Large intestine (tissue), 12 donors: ENCODE measurements at places on chromosomes 11 and 22.

DNA sequence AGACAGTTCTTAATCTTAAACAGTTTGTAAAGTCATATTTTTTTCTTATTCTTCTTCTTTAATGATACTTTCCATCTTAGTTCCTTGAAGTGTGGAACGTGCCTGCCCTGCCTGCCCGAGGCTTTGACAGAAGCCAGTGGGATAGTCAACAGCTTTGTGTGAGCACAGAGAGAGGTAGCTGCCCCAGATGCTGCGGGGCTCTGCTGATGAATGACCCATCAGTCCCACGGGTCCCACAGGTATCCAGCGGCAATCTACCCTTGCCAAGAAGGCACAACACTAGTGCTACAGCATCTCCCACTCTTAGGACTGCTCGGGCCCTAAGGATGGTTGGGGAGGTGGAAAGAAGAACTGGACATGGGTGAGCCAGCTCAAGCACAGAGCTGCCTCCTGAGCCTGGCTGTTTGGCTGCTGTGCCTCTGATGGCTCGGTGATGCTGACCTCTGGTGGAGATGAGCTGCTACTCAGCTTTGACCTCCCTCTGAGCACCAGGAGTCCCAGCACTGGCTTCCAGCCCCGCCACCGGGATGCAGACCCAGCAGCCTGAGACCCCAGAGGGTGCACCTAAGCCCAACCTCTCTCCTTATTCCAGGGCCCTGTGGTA, 11.8 kb upstream of the APLNR start:
- peak; percentile 35 for DNase-seq

- DNase-seq: no peak
These were observed 144.5 kb downstream of the SPON1 start for GRCh38 chr11:14107050-14107430.

DNA sequence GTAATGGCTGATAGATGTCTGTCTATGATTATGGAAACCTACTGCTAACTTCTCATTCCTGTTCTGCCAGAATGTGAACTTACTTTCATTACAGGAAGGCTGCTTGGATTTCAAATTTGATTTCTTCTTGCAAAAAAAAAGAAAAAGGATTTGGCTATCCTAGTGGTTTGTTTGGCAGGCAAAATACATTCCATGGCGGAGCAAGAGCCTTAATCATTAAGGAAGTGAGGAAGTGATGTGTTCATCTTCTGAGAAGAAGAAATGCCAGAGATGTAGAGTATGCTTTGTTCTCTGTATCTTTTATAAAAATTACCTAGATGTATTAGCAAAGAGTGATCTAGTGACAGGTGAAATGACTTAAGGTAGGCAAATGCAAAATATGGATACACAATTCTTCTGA, 356.3 kb downstream of the SOX6 start:
- DNase-seq: no peak

- DNase-seq: no peak
These were observed 112.1 kb upstream of the BDNF start for GRCh38 chr11:27812341-27812740.

- DNase-seq: no peak
These were observed 434 bp downstream of the XPNPEP3 start for GRCh38 chr22:40857309-40857855.

DNA sequence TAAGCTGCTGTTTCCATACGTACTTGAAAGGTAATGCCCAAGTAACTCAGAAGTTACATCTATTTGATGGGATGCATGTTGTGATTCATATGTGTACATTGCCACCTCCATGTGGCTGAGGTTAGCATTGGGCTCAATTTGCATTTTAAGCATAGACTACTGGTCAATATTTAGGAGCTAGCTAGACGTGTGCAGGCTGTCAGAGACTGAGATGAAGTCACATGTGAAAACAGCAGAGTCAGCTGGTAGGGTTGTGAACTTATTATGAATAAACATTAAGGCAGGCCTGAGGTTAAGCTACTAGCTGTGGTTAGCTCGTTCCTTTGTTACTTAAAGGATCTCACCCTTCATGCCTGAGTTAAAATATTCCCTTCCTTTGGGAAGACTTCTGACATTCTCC, 114.5 kb upstream of the MTNR1B start:
- DNase-seq: no peak

DNA sequence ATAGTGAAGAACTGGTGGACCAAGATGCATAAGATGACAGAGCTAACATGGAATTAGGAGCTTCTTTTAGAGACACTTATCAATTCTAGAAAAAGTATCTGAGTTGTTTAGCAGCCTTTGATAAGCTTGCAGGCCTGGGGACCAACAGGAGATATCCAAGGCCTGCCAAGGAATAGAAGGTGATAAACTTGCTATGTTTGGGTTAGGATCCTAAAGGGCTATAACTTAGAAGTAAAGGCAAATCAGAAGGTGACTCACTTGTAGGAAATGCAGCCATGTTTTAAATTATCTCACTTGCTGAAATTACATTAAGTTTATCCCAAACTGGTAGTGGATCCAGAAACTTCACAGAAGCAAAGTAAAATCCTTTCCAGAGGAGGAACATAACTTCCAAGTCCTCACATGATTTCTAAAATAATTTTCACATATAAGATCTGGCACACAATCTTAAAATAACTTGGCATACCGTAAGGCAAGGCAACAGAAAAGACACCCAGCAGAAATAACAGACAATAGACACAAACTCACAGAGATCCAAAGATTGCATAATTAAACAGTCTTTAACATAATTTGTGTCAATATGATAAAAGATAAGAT, 69.6 kb upstream of the TEAD1 start:
- no peak for DNase-seq

- DNase-seq: no peak
These were observed 102.4 kb upstream of the SERPIND1 start for GRCh38 chr22:20671409-20672081.

DNA sequence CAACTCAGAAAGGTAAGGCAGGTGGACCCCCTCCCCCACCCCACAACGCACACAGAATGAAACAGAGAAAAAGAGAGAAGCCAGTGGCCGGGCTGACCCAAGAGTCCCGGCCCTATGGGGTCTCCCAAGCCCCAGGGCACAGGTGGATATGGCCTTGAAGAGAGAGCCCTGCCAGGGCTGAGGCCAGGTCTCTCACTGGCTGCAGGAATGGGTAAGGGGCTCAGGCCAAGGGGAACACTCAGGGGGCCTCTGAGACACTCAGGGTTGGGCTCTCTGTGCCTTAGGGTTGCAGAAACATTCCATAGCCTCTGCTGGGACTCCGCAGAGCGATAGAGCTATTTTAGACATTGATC, 98.0 kb downstream of the PDE2A start:
- DNase-seq: no peak

GRCh38 chr11:6483015-6483414, 1.7 kb downstream of the TIMM10B start:
- DNase-seq: no peak

- peak; percentile 64 for DNase-seq
These were observed 113.6 kb downstream of the MICAL2 start for GRCh38 chr11:12223771-12224536.

DNA sequence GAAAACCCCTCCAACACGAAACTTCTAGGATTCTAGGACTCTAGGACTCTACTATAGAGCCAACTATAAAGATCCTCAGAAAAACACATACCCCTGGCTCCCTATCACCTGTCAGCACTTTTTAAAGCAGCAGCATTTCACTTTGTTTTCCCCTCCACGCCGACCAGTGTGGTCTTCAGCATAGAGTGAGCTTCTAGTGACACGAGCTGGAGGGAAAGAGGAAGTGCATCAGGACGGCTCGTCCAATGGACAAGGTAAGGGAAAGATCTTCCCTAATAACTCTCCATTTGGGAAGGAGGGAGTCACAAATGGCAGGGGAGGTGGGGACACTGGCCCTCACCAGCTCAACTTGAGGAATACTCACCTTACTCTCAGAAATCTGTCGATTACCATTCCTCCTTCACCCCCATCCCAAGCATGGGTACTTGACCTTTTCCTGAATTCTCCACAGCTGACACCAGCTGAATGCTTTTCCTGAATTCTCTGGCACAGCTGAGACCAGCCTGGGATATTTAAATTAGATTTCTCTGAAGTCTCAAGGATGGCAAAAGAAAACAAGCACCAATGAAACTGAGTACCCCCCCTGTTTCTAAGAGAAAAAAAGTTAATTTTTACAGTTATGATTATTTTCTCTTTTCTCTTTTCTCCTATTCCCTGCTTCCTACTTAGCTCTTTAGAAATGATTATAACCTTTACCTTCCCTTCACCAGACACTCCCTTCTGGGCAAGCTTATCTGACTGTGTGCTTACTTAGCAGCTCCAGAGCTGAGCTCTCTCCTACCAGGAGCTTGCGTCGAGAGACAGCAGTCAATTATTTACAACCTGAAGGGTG, 33.3 kb upstream of the NNMT start:
- DNase-seq: peak; percentile 81

DNA sequence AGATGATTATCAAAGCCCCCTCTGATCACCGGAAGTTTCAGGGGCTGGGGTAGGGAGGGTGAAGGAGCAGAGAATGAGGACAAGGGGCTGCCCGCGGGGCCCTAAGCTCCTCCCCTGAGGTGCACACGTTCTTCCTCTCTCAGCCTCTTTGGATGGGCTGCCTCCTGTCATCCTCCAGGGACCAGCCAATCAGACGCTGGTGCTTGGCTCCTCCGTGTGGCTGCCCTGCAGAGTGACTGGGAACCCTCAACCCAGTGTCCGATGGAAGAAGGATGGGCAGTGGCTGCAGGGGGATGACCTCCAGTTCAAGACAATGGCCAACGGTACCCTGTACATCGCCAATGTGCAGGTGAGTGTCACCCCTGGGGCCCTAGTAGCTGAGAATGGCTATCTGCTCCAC, 7.5 kb downstream of the ROBO3 start:
- no peak for DNase-seq

DNA sequence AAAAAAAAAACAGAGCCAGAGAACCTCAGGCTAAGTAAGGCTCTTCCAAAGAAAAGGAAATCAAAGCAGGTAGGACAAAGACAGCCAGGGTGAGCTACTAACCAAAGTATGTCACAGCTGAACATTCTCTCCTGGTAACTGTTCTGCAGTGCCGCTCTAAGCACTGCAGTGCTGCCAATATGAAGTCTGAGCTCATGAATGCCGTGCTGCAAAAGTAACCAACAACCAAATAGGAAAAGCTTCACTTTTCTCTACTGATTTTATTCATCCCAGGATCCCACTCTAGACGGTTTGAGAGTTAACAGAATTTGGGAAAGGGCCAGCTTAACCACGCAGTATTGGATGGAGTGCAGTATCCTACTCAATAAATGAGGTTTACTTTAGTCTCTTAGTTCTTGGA, 3.5 kb downstream of the SIK3 start:
- DNase-seq: no peak

- peak; percentile 40 for DNase-seq
These were observed 66.0 kb upstream of the TENM4 start for GRCh38 chr11:79506734-79507344.

GRCh38 chr11:133503236-133503635, 29.1 kb downstream of the OPCML start:
- DNase-seq: no peak

- no peak for DNase-seq
These were observed 5.7 kb upstream of the HINFP start for GRCh38 chr11:119115484-119116234.

- no peak for DNase-seq
These were observed 6.4 kb upstream of the EHF start for GRCh38 chr11:34614344-34615104.

- DNase-seq: peak; percentile 96
These were observed at the start of the genes ILK and RRP8 for GRCh38 chr11:6603287-6604080. ILK (plus strand) TSS chr11:6603774; CDS start chr11:6604272, 498 bp downstream. RRP8 (minus strand) TSS chr11:6603616; CDS start chr11:6603502, 114 bp downstream.

- DNase-seq: no peak
These were observed 59.9 kb downstream of the BBOX1 start for GRCh38 chr11:27100534-27100933.
